ENCODE measurements at places on chromosomes 3 and 15.

DNA sequence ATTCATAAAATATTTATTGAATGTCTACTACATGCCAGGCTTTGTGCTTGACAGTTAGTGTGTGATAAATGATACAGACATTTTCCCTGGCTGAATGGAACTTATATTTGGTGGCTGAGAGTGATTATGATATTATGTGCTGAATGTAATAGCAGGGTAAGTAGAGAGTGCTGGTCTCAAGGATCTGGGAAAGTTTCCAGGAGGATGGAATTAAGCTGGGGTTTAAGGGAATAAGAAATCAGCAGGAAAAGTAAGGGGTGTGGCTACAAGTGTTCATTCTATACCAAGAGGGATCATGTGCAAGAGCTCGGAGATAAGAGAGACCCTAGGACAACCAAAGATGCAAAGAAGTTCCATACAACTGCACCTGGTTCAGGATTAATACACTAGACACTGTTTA is 500.1 kb upstream of the CFAP20DC start:
- DNase-seq, result no peak

DNA sequence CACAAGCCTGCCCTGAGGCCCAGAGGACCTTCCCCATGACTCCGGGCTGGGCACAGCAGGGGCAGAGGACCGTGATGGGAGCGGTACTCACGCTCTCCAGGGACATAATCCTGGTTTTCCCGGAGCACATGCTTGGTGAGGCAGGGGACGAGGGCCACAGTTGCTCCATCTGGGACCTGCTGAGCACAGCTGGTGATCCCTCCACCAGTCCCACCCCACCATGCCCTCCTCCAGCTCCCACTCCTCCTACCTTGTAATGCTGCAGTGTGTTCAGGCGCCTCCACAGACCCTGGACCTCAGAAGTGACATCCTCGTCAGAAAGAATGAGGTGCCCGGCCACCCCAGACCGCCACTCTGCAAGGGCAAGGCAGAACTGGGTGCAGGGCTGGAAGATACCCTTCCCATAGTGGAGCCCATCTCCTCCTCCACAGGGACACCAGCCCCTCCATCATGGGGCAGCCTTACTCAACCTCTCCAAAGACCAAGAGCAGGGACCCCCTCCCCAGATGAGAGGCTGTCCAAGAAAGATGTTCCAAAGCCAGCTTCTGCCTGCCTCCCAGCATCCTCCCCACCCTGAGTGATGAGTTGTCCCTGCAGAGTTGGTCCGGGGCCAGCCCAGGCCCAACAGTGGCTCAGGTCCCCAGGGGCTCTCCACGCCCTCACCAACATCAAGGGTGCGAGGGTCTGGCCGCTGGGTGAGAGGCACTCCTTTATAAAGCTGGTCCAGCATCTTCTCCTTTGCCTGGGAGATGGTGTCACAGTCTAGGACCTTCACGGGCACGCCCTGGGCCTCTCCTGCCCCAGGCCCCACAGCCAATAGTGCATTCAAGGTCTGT is 19.5 kb downstream of the PLXNB1 start:
- DNase-seq, result no peak

- no peak for DNase-seq
Observed at GRCh38 chr15:77983091-77983707, 94.3 kb downstream of the TBC1D2B start.

DNA sequence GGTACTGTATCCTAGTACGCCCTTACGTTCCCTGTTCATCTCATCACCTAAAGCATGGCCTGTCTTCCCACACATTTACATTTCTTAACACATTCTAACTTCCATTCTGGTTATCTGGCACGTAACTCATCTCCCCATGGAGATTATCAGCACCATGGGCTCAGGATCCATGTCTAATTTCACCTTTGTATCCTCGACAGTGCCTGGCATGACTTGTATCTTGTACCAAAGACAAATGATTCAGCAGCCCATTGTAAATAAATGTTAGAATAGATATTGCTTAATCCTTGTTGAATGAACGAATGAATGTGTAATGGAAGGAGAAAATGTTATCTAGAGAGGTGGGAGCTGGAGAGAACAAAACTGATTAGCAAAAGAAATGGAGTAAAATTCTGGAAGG is 69.7 kb upstream of the TPM1 start:
- DNase-seq, result no peak

GRCh38 chr3:70120357-70120966 is 120.9 kb downstream of the SAMMSON start:
- DNase-seq, result peak; percentile 54

DNA sequence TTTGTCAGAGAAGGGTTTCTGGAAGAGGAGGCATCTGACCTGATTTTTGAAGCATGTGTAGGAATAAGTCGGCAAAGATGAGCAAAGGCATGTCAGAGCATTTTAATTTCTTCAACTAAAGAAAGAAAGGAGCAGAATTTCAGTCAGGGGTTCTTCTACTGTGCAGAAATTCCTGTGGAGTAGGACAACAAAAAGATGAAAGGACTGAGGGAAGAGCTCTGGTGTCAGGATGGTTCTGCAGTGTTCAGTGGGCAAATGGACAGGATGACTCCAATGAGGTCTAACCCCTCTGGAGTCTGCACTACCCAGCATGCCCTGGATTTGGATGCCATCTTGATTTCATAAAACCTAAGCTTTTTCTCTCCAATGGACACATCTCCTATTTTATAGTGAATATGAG is 47.7 kb upstream of the SIAH2 start:
- no peak for DNase-seq

- no peak for DNase-seq
Observed at GRCh38 chr3:100581650-100582049, 27.8 kb upstream of the ADGRG7 start.

DNA sequence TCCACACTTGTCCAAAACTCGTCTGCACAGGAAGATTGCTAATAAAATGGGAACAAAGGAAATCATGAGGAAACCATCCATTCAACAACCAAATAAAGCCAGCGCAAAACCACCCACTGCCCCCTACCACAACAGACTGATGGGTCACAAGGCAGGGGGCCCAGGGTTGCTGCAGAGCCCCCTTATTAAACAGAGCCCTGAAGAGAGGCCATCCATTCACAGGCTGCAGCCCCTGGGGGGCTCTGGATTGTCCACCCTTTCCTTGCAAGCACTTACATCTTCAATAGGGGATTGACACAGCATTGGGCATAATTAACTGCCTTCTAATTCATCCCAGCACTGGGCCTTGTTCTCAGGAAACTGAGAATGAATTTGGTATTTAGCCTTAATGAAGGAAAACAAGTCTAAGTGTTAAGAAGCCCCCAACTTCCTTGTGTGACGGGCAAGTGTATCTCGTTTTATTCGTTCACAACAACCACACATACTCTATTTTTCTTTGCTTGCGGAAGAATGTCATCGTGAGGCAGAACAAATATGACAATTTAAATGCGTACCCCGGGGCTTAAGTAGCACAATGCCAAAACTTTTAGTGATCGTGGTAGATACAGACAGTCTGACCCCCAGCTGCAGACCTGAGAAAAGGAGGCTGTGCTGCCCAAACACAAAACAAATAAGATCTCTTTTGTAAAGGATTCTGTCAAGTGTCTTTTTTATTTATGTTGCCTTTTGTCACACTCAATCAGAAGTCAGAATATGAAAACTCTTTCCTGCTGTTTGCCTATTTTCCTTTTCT is 144.0 kb downstream of the SEMA6D start:
- no peak for DNase-seq

- DNase-seq, result no peak
Observed at GRCh38 chr15:66692391-66692790, 9.6 kb upstream of the SMAD6 start.

GRCh38 chr3:177447938-177448337 is 250.7 kb upstream of the TBL1XR1 start:
- no peak for DNase-seq
